Stimulated activated CD8-positive, alpha-beta memory T cell treated with anti-CD3 and anti-CD28 coated beads, Interleukin-12 subunit alpha, Interleukin-12 subunit beta, amount 100 ng/mL, for 1 hour (primary cell): ENCODE measurements at places on chromosomes 7 and 10.

GRCh38 chr10:120486671-120487205, 29.7 kb downstream of the PLPP4 start:
- DNase-seq: no peak

DNA sequence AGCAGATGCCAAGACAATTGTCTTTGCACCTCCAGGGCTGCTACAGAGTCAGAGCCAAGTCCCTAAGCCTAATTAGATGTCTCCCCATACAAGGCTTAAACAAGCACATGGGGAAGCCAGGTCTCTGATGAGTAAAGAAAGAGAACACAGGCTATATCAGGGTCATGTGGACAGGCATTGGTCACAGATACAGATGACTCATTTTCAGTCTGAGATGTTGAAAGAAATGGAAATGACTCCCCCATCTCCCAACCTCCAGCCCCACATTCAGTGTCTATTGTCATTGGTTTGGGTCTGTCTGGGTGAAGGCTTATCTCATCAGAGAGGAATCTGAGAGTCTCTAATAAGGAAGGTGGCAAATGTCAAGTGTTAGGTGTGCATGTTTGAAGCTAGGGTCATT, 290.1 kb upstream of the KIAA1217 start:
- DNase-seq: no peak

GRCh38 chr7:44712012-44712411, 36.6 kb upstream of the ZMIZ2 start:
- DNase-seq: no peak

DNA sequence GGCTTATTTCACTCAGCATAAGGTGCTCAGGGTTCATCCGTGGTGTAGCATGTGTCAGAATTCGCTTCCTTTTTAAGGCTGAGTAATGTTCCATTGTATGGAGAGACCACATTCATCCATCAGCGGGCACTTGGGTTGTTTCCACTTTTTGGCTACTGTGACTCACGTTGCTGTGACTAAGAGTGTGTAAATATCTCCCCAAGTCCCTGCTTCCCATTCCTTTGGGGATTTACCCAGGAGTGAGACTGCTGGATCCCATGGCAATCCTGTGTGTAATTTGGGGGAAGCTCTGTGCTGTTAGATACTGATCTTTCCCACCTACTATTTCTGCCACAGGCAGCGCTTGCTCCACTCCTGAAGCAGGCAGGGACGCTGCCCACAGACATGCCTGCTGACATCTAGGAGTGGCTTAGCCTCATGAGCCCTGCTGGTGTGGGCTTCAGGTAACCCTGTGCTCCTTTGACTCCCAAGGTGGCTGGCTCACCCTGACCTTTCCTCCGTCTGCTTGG, 346.0 kb downstream of the FRMD4A start:
- no peak for DNase-seq

DNA sequence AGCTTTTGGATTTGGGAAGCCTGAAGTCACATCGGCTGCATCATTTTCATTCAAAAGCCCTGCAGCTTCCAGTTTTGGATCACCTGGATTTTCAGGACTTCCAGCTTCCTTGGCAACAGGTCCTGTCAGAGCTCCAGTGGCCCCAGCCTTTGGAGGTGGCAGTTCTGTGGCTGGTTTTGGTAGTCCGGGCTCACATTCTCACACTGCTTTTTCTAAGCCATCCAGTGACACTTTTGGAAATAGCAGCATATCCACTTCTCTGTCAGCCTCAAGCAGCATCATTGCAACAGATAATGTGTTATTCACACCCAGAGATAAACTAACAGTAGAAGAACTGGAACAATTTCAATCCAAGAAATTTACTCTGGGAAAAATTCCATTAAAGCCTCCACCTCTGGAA, 18.5 kb downstream of the NUP42 start:
- no peak for DNase-seq

- no peak for DNase-seq
Measured at GRCh38 chr10:23457632-23458417, 18.9 kb downstream of the OTUD1 start.

- no peak for DNase-seq
Measured at GRCh38 chr7:100372256-100372655, 1.0 kb upstream of the PILRA start.

DNA sequence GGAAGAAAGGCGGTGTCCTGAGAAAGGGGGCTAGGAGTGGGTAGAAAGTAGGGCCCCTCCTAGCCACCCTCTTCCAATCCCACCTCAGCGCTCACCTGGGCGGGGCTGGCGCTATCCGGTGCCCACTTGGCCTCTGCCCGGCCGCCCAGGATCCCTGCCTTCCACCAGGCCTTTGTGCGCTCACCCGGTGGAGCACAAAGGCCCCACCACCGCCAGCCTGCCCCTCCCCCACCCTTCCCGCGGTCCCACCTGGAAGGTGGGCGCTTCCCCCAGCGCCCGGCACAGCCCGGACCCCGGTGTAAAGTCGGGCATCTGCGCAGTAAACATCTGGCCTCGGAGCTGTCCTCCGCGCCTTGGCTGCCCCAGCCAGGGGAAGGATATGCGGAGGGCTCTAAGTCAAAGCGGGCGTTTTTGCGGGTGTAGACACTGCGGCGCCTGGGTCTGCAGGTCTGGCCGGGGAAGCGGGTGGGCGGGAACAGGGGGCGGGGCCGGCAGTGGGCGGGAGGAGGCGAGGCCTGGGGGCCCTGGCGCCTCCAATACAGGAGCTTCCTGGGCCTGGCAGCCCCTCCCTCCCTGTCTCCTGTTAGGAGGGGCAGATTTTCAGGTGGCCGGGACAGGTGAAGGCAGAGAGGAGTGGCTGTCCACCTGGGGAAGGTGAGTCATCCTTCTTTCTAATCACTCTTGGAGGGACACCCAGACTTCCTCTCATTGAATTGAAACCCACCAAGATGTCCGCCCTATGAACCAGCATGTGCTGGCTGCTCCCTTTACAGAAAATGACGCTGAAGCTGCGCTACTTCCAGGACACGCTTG, 49.3 kb downstream of the PNLIPRP2 start:
- DNase-seq: no peak

- no peak for DNase-seq
Measured at GRCh38 chr7:111180338-111180737, 89.4 kb downstream of the LRRN3 start.

DNA sequence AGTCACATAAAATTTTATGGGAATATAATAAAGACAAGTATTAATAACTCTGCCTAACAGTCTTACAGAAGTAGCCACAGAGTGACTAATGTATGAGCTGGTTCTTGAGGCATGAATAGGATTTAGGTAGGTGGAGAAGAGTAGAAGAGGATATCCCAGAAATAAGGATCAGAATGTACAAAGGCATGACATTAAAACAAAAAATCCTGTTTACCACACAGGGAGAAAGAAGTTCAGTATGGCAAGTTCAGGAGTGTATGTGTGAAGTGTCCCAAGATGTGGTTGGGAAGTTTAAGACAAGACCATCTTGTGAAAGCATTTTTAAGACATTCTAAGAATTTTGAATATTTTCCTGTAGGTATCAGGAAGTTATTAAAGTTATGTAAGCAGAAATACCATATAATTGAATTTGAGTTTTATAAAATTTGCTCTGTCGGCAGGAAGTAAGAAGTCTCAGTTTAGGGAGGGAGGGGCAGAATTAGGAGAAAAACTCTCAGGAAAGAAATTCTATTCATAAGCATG, 64.7 kb upstream of the CAV2 start:
- DNase-seq: no peak

DNA sequence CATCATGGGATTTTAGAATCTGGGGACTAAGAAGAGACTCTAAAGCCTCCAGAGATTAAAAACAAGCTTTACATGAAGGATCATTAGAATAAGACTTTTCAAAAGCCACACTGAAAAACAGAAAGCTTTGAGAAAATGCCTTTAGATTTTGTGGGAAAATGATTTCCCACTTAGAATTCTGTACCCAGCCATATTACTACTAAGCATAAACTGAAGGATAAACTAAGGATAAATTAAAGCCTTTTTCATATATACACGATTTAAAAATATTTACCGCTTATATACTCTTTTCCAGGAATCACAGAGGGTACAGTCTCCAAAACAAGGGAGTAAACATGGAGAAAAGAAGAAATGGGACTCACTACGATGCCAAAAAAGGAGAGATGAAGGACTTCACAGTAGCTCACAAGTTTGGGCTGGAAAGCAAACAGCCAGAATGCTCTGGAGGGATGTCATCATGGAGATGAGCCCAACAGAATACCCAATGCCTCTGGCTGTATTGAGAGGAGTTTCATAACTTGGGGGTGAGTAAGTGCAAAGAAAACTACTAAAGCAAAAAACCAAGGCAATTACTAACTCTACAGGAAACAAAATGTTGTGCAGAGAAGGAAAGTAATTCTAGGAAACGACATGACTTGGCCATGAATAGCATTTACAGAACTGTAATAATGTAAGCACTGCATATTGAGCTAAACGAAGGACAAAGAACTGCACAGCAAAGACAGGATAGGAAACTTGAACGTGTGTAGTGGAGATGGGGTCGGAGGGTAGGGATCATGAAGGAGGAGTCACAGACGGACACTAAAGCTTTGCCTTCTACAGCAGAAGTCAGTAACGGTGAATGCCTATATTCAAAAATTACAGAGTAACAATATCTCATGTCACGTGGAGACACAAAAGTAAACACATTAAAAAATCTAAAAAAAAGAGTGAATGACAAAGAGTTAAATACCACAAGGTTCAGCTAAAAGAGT, 61.4 kb upstream of the ASAH2 start:
- no peak for DNase-seq

DNA sequence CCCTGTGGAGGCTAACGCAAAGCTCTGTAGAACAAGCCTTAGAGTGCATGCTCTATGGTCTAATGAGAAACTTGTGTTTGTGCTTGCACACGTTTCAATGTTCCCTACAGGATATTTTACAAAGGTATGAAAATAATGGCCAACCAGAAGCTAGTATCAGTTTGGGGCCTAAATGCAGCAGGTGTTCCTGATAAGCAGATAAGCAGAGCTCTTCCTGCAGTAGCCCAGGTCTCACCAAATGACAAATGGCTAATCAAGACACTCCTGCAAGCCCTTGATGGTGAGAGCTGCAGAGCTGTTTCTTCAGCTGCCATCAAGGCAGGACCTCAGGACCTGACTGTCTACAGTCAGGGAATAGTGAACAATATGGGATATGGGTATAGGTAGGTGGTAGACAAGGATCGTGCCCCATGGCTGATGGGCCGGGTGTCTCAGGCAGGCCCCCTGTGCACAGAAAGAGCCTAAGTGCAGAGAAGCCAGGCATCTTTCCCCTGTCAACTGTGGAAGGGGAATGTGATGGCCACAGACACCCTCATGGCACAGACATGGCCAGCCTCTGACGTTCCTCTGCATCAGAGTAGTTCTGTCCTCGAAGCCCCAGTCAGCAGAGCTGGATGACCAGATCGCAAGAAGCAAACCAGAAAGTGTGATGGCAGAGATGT, 23.2 kb upstream of the RASSF4 start:
- DNase-seq: no peak

DNA sequence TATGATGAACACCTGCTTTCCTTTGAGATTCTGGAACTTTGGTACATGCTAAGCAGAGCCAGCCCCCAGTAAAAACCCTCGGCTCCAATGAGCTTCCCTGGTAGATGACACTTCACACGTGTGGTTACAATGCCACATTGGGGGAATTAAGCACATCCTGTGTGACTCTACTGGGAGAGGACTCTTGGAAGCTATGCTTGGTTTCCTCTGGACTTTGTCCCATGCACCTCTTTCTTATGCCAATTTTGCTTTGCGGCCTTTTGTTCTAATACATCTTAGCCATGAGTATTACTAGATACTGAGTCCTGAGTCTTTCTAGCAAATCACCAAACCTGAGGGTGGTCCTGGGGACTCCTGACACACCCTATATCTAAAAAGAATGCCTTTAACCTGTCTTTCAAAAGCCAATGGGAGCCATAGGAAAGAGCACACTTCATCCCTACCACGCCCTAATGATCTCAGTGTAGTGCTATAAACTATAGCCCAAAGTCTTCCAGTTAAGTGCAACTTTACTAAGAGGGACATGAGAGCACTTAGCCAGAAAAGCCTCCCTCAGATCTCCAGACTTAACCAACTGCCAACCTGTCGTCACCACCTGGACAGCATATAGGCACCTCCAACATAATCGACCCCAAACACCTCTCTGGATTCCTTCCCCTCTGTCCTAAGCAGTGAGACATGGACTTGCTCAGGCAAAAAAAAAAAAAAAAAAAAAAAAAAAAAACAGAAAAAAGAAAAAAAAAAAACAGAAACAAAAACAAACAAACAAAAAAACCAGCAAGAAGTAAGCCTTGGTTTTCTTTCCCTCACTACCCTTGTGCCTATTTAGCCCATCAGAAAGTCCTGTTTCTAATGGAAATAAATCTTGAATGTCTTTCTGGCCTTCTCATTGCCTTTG, 37.4 kb downstream of the CCDC6 start:
- DNase-seq: no peak

GRCh38 chr10:55233090-55233489, 432.1 kb upstream of the PCDH15 start:
- no peak for DNase-seq

- no peak for DNase-seq
Measured at GRCh38 chr10:58275261-58275660, 6.3 kb downstream of the CISD1 start.

DNA sequence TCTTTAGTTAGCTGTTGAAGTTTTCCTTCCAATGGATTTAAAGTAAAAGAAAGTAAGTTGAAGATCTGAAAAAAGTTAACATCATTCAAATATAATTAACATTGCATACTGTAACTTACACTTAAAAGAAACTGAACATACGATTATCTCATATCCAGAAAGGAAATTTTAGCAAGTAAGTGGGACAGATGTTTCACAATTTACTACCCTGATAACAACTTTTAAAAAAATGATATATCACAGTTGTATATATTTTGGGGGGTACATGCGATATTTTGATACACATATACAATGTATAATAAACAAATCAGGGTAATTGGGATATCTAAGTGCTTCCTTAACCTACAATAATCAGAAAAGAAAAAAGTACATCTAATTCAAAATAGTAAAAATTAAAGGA, 44.2 kb downstream of the ASZ1 start:
- DNase-seq: no peak

DNA sequence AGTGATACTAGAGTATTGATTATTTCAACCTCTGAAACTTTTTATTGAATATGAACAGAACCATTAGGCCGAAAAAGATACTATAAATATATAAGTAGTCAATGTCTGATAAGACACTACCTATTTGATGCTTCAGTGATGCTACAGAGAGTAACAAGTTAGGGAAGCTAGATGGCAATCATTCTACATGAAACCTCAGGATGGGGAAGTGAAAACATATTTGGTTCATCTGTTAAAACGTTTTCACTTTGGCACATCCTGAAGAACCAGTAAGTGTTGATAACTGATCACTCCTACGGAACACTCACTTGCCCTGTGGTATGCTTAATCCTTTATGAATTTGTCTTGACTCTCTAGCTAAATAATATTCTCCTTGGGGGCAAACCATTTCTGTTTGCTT, 1064.9 kb downstream of the NXPH1 start:
- DNase-seq: no peak

DNA sequence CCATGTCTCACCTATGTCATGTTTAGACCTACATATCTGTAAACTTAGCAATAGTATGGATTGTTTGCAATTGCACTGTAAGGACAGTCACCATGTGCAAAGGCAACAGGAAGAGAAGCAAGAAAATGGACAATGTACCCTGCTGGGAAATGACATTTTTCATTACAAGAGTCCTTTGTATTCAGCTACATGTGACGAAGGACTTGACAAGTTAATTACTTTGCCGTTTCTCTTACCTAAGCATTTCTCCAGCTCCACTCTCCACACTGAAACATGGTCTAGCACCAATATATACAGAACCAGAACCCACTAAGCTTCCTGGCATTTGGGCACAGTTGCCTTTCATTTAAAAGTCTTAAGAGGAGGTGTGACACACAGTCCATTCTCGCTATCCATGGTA, 76.6 kb upstream of the PFKP start:
- DNase-seq: no peak

GRCh38 chr7:2996141-2996540, 47.5 kb downstream of the CARD11 start:
- DNase-seq: no peak
